Psoas muscle (tissue), 8 donors: ENCODE measurements at places on chromosomes 16 and 17. TPM values are rescaled to one million over a fixed set of nuclear protein-coding genes. Genes with fewer than 3 reads are reported as not detected.
A peak's percentile ranks its signal among the peaks of the same experiment; 100 is the strongest.

PPP1R9B gene
- total RNA-seq: 16.2 TPM

HBA2 gene
- total RNA-seq: 11.9 TPM

FNDC8 gene
- total RNA-seq: not detected

TMC7 gene
- 1.1 TPM for total RNA-seq

C17orf67 gene
- 0.20 TPM for total RNA-seq

TAC4 gene
- total RNA-seq: not detected

CLEC3A gene
- total RNA-seq: not detected

PFAS gene
- 15.6 TPM for total RNA-seq

RSL1D1 gene
- 241 TPM for total RNA-seq

SOST gene
- not detected for total RNA-seq

IL17C gene
- not detected for total RNA-seq

GRCh38 chr16:14548933-14549788 lies 80.9 kb downstream of the PARN start:
- H3K27ac ChIP-seq: peak overlapping the region; percentile 26
- H3K27me3 ChIP-seq: no peaks in the 10 kb centered on the region
- peaks cover 16% of the 10 kb centered on the region for H3K4me1 ChIP-seq
- no peak for DNase-seq
- H3K4me3 ChIP-seq: no peak overlapping the region

- no peaks in the 10 kb centered on the region for H3K36me3 ChIP-seq
- no peaks in the 10 kb centered on the region for H3K27me3 ChIP-seq
- H3K4me1 ChIP-seq: no peaks in the 10 kb centered on the region
- H3K27ac ChIP-seq: no peak overlapping the region
These were observed 86.6 kb downstream of the TBC1D16 start for GRCh38 chr17:79948945-79949655.

GRCh38 chr16:82059983-82060421 lies 24.9 kb downstream of the HSD17B2 start:
- H3K36me3 ChIP-seq: no peaks in the 10 kb centered on the region
- no peaks in the 10 kb centered on the region for H3K4me1 ChIP-seq
- DNase-seq: no peak
- no peaks in the 10 kb centered on the region for H3K27me3 ChIP-seq
- no peak overlapping the region for H3K27ac ChIP-seq
- H3K4me3 ChIP-seq: no peak overlapping the region

- no peak for DNase-seq
- no peaks in the 10 kb centered on the region for H3K27me3 ChIP-seq
- no peak overlapping the region for H3K4me3 ChIP-seq
- no peaks in the 10 kb centered on the region for H3K36me3 ChIP-seq
These were observed 1.2 kb downstream of the C16orf54 start for GRCh38 chr16:29744541-29745101.

DNA sequence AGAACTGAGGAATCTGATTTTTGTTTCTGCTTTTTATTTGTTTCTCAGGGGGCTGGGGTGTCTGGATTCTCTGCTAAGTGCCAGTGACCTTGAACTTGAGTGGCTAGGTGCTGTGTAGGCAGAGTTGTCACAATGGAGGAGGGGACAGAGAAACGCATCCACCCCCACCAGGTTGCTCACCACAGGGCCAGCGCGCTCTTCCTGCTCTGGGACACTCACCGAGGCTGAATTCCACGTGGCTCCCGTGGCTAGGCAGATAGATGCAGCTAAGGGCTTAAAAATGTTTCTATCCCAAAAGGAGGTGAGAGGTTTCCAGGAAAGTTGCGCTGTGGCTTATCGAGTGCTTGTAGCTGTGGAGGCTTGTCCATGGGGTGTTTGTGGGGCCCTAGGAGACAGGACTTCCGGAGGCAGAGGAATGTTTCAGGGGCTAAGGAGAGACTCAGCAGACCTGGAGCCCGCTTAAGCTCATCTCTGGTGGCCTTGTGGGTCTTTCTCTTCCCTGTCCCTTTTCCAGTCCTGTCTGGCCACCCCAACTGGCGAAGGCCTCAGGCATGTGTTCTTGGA lies 36.8 kb downstream of the ADCY7 start:
- no peak overlapping the region for H3K27ac ChIP-seq
- H3K36me3 ChIP-seq: no peaks in the 10 kb centered on the region
- H3K27me3 ChIP-seq: no peaks in the 10 kb centered on the region
- no peak for DNase-seq
- H3K4me3 ChIP-seq: no peak overlapping the region

DNA sequence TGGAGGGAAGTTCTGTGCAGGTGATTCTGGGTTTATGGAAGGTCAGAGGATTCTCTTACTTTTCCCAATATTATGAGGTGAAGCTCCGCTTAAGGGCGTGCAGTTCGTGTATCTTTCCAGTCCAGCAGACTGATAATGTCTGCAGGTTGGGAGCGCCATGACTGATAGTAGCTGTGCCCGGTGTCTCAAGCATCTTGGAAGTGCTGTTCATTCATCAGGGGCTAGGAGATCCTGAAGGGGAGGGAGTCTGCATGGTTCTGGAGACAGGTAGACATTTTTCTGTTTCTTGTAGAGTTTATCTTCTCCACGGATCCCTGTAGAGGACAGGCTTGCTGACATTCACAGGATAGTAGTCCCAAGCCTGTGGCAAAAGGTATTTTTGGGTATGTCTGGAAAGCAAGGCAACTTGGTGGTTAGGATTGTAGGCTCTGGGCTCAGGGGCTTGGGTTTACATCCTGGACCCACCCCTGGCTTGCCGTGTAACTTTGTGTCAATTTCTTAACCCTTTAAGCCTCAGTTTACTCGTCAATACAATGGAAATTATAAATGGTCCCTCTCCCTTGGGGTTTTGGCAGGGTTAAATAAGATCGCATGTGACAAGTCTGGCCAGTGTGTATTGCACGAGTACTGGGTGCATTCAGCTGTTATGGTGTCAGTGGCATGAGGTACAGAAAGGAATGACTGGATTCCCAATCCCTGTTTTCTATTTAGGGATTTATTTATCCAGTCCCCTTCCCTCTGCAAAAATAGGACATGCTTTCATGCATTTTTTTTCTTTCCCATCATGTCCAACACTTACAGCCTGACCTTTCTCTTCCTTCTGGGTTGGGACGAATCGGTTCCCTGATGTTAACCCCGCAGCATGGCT lies 8.2 kb downstream of the HLF start:
- no peaks in the 10 kb centered on the region for H3K27me3 ChIP-seq
- peaks cover 19% of the 10 kb centered on the region for H3K4me1 ChIP-seq
- peak overlapping the region; percentile 15 for H3K4me3 ChIP-seq
- no peaks in the 10 kb centered on the region for H3K36me3 ChIP-seq

DNA sequence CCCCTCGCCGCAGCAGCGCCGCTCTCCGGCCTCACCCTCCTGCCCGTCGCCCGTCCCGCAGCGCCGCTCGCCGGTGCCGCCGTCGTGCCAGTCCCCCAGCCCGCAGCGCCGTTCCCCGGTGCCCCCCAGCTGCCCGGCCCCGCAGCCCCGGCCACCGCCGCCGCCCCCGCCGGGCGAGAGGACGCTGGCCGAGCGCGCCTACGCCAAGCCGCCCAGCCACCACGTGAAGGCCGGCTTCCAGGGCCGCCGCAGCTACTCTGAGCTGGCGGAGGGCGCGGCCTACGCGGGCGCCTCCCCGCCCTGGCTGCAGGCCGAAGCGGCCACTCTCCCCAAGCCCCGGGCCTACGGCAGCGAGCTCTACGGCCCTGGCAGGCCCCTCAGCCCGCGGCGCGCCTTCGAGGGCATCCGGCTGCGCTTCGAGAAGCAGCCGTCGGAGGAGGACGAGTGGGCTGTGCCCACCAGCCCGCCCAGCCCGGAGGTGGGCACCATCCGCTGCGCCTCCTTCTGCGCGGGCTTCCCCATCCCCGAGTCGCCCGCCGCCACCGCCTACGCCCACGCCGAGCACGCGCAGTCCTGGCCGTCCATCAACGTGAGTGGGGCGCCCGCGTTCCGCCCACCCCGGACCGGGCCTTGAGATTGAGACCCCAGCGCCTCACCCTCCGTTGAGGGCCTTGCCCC lies 15.0 kb downstream of the TBKBP1 start:
- DNase-seq: peak; percentile 47
- peaks cover 19% of the 10 kb centered on the region for H3K4me1 ChIP-seq
- H3K36me3 ChIP-seq: no peaks in the 10 kb centered on the region
- H3K4me3 ChIP-seq: peak overlapping the region; percentile 43
- no peaks in the 10 kb centered on the region for H3K27me3 ChIP-seq

- H3K4me1 ChIP-seq: peaks cover 65% of the 10 kb centered on the region
- peak overlapping the region; percentile 35 for H3K4me3 ChIP-seq
- H3K27me3 ChIP-seq: no peaks in the 10 kb centered on the region
- DNase-seq: no peak
- no peaks in the 10 kb centered on the region for H3K36me3 ChIP-seq
- H3K27ac ChIP-seq: peak overlapping the region; percentile 66
These were observed 99.9 kb upstream of the CORO6 start for GRCh38 chr17:29722411-29723198.

- H3K27me3 ChIP-seq: no peaks in the 10 kb centered on the region
- H3K4me3 ChIP-seq: no peak overlapping the region
- H3K27ac ChIP-seq: no peak overlapping the region
- no peaks in the 10 kb centered on the region for H3K4me1 ChIP-seq
- DNase-seq: no peak
These were observed 230.1 kb upstream of the CCL2 start for GRCh38 chr17:34024806-34025551.

DNA sequence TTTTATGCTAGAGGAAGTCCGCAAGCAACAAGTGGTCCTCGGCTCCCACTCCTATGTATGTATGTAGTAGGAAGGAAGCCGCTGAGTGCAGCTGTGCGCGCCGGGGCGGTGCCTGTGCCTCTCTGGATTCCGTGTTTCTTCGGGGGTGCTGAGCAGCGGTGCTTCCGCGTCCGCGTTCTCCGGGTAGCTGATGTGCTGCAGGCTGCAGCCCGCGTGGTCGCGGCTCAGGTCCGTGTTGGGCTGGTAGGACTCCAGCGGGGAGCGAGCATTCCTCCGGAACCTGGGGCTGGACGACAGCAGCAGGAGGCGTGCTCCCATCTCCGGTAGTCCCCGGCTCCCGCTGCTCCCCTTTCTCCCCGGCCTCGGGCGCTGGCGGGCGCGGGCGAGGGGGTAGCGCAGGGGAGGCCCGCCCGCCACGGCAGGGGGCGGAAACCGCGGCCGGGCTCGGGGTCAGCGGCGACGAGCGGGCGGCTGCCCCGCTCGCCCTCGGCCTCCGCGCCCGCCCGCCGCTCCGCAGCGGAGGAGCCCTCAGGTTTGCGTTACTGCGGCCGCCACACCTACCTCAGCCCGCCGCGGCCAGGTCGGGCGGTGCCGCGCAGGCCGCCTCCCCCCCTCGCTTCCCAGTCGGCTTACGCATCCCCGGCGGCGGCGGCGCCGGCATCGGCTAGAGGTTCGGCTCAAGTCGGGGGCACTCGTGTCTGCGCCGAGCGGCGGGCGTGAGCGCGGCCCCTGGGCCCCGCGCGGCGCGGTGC lies 487 bp downstream of the C17orf67 start:
- peaks cover 2% of the 10 kb centered on the region for H3K4me1 ChIP-seq
- DNase-seq: peak; percentile 52
- peak overlapping the region; percentile 47 for H3K27ac ChIP-seq

DNA sequence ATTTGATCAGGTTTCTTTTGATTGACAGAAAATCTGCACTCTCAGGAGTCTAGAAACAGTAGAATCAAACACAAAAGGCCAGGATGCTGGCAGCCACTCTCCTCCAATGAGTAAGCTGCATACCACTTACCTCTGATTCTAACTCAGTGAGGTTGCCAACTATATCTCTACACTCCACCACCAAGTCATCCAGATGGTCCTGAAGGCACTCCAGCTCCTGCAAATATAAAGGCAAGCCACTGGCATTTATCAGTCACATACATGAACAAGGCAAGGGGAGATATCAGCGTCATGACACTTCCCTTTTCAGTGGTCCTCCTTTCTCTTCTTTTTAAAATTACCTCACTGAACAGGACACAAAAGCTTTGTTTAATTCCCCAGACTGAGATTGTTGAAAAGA lies 53.1 kb upstream of the CLEC18B start:
- H3K4me3 ChIP-seq: no peak overlapping the region
- no peaks in the 10 kb centered on the region for H3K27me3 ChIP-seq
- H3K36me3 ChIP-seq: peaks cover 89% of the 10 kb centered on the region
- H3K4me1 ChIP-seq: no peaks in the 10 kb centered on the region
- H3K27ac ChIP-seq: no peak overlapping the region
- DNase-seq: no peak

DNA sequence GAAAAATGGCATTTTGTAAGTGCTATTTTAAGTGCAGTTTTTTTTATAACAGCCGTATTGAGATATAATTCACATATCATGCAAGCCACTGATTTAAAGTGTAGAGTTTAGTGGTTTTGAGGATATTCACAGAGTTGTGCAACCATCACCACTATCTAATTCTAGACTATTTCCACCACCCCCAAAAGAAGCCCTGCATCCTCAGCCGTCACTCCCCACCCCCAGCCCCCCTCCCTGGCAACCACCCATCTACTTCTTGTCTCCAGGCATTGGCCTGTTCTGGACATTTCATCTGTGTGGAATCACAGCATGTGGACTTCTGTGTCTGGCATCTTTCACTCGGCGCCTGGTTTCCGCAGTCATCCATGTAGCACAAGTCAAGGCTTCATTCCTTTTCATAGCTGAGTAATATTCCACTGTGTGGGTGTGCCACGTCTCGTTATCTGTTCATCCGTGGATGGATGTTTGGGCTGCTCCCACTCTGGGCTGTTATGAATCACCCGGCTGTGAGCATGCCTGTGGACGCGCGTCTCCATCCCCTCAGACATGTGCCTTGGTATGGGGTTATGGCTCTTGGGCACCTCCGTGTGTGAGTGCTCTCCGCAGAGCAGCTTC lies 138.4 kb upstream of the CIBAR2 start:
- DNase-seq: no peak
- no peaks in the 10 kb centered on the region for H3K36me3 ChIP-seq
- H3K27ac ChIP-seq: no peak overlapping the region
- no peaks in the 10 kb centered on the region for H3K27me3 ChIP-seq

DNA sequence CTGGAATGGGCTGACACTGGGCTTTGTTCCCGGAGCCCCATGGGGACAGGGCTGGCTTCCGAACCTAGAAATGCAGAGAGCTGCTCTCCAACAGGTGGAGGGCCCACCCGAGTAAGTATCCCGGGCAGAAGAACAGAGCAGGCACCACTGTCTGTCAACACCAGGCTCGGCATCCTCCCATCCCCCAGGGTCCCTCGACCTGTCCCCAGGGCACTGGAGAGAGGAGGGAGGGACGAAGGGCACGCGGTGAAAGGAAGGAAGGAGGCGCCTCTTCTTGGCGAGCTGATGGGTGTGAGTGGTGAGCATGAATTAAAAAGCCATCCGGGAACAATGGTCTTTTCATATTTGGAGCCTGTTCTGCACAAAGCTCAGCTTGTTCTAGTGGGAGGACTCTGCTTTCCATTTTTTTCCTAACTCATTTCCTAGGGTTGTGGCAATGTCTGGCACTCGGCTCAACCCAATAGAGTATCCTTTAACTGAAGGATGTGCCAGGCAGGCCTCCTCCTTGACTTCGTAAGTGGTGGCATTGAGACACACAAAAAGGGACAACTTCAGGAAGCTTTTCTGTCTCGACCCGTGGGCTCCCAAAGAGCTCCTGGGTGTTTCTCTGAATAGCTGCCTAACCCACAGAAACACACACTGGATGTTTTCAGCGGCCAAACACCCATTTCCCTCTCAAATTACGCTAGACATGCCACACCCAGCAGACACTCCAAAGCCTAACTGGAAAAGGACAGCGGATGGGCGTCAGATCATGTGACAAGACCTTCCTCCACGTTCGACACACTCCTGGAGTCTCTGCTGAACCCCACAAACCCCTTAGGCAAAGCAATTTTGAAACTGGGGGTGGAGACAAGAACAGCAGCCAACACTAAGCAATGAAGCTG lies 47.7 kb downstream of the ZFHX3 start:
- peak overlapping the region; percentile 56 for H3K4me3 ChIP-seq
- H3K36me3 ChIP-seq: no peaks in the 10 kb centered on the region
- peak; percentile 79 for DNase-seq
- peak overlapping the region; percentile 83 for H3K27ac ChIP-seq
- H3K27me3 ChIP-seq: no peaks in the 10 kb centered on the region
- H3K4me1 ChIP-seq: peaks cover 58% of the 10 kb centered on the region
